ENCODE measurements at places on chromosomes 6 and 20.

GRCh38 chr6:113411011-113411410, 446.1 kb upstream of the MARCKS start:
- DNase-seq: no peak

- DNase-seq: peak; percentile 15
Measured at GRCh38 chr20:56359212-56360132, 698 bp downstream of the FAM210B start.

GRCh38 chr6:73516514-73517489, 4.0 kb downstream of the EEF1A1 start:
- no peak for DNase-seq

GRCh38 chr20:32777177-32777956, 15.2 kb downstream of the DNMT3B start:
- peak; percentile 73 for DNase-seq

DNA sequence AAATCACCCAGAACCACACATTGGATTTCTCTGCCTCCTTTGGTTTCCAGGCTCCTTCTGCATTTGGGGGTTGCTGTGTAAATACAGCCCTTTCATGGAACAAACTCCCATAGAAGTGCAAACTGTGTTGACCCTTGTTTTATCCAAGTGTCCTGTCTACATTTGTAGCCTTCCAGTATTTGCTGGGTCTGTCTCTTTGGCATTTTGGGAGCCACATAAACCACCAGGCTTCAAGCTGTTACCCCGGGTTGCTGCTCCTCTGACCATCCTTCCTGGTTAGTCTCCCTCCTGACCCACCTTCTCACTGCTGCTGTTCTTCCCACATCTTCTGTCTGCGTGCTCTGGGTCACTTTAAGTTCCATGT, 7.6 kb upstream of the MTHFD1L start:
- DNase-seq: no peak

DNA sequence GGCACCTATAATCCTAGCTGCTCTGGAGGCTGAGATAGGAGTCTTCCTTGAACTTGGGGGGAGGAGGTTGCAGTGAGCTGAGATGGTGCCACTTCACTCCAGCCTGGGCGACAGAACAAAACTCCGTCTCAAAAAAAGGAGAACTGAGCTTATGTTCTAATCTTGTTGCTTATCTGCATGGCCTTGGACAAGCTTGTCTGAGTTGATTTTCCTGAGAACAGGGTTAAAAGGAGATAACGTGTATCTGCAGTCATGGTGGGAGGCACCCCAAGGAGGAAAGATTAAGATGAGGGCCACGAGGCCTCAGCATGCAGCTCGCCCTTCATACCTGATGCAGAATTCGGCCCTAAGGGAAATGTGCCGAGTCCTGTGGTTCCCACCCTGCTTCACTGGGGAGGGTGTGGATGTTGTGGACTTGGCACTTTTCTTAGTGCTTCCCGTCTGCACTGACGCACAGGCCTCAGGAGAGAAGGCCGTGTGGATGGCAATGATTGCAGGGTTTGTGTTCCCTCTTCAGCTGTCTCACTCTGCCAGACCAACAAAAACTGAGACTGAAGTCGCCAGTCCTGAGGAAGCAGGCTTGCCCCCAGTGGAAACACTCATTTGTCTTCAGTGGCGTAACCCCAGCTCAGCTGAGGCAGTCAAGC, 56.3 kb downstream of the EZR start:
- no peak for DNase-seq
